Sciatic nerve (tissue), 2 donors: ENCODE measurements at places on chromosomes 3 and 15.
A peak's percentile ranks its signal among the peaks of the same experiment; 100 is the strongest.

GRCh38 chr15:37394402-37395099, 294.2 kb upstream of the MEIS2 start:
- DNase-seq = no peak

DNA sequence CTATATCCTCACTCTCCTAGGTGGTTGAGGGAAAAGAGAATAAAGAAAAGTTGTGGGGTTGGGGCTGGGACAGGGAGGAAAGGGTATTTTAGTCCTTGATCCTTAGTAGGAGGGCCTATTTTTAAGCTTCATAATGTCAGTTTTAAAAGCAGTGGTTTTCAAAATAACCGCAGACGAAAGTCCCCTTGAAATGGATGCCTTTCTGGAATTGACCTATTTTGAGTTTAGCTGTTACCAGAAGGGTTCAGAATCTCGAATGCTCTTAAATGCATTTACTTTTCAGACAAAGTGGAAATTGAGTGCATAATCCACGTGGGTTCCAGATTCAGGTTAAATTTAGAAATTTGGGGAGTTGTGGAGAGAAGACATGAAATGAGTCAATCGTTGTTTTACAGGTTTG, 16.6 kb downstream of the MAP2K1 start:
- no peak for DNase-seq

- no peak for DNase-seq
Measured at GRCh38 chr3:110059431-110059830, 722.1 kb upstream of the DPPA4 start.

DNA sequence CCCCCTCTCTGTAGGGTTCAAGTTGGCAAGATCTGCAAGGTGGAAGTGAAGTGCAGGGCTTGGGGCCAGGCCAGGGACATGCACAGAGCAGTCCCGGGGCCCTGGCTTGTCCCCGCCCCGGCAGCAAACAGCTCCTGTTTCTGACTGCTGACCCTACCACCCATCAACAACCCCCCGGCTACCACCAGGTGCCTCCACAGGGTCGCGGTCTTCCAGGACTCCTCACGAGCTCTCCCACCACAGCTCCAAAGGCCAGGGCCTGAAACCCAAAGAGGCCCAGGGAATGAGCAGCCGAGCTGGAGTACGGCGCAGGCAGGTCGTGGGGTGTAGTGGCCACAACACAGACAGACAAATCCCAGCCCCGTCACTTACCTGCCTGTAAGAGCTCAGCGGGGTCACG, 121.3 kb upstream of the SMAD3 start:
- no peak for DNase-seq

GRCh38 chr15:71678605-71679004, 131.7 kb upstream of the NR2E3 start:
- DNase-seq = no peak

- no peak for DNase-seq
Measured at GRCh38 chr15:27561816-27562215, 537.3 kb downstream of the OCA2 start.

- no peak for DNase-seq
Measured at GRCh38 chr3:128996726-128997125, 2.9 kb upstream of the CFAP92 start.

DNA sequence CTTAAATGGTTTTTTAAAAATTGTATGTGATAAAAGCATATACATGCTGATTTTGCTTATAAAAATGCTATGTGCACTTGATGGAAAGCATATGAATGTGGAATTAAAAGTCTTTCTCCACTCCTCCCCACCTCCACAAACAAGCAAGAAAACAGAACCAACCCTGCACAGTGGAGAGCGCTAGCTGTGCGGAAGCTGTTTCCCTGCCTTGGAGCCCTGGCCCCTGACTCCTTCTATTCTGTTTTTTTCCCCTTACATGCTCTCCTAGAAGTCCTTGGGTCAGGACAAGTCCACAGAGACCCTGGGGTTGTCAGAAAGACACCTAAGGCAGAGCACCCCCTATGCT, 64.2 kb downstream of the BOC start:
- DNase-seq = no peak

- DNase-seq = peak; percentile 71
Measured at GRCh38 chr3:52216585-52217408, 8.6 kb downstream of the TLR9 start.

- DNase-seq = no peak
Measured at GRCh38 chr3:127328421-127328820, 40.6 kb upstream of the PRR20G start.

DNA sequence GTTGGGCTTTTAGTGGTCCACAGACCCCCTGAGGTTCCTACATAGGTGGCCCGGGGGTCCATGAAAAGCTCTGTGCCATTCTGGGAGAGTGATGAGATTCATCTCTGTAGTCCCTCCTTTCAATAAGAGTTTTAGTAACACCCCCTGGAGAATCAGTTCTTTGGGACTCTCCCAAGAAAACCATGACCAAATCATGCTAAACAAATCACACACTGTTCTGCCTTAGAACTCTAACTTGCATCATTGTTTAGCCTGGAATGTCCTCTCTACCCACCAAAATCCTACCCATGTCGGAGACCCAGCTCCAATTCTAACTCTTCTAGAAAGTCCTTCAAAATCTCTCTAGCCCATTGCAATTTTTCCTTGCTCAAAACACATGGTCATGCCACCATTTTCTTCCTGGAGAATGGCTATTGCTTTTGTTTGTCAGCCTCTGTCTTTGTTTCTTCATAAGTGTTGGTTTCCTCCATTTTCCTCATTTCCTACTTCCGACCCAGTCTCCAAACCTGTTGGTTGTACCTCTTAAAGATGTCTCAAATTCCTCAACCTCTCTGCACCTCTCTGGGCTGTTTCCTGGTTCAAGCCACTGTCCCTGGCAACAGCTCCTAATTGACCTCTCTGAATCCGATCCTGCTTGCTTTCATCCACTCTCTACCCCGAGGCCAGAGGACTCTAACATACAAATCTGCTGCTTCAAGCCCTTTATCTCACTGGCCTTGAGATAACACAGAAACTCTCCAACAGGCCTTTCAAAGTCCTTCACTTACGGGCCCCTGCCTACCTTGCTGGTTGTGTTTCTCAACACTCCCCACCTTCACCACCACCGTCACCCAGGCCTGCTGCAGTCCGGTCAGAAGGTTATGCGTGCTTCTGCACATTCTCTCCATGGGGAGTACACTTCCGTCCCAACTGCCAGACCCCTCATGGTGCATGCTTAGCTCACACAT, 23.7 kb downstream of the CYP19A1 start:
- no peak for DNase-seq

DNA sequence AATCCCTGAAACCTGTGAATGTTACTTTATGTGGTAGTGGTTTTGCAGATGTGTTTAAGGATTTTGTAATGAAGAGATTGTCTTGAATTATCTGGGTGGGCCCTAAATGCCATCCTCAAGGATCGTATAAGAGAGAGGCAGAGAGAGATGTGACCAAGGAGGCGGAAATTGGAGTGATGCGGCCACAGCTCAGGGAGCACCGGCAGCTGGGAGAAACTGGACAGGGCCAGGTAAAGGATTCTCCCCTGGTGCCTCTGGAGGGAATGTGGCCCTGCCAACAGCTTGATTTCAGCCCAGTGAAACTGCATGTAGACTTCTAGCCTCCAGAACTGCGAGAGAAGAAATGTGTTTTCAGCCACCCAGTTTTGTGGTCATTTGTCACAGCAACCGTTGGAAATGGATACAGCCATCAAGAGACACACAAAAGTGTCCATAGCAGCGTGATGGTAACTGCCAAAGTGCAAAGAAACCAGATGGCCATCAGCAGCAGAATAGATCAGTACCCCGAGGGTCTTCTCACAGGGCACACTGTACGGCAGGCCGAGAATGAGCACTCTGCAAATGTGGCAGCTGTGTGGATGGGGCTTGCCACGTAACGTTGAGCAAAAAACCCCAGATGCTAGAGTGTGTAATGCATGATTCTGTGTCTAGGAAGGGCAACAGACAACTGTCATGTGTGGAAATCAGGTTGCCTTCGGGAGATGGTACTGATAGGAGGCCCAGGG, 12.2 kb downstream of the APBA2 start:
- DNase-seq = no peak

DNA sequence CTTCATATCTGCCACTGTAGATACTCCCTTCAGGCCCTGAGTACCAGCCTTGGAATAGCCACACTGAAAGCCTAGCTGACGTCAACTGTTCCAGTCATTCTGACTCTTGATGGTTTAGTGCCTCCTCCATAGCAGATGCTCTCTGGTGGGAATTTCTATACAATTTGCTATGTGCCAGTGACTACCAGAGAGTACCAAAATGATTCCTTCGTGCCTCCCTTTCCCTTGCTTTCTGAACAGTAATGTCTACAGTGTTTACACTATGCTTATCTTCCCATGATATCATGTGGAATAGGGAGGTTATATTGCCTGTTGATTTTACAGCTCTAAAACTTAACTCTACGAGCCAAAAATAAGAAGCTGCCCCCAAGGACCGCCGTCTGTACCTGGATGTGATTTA, 109.7 kb upstream of the GMNC start:
- DNase-seq = no peak

- DNase-seq = no peak
Measured at GRCh38 chr3:104102386-104102785, 1264.3 kb upstream of the ALCAM start.

- no peak for DNase-seq
Measured at GRCh38 chr15:80518522-80518921, 114.3 kb downstream of the ARNT2 start.

DNA sequence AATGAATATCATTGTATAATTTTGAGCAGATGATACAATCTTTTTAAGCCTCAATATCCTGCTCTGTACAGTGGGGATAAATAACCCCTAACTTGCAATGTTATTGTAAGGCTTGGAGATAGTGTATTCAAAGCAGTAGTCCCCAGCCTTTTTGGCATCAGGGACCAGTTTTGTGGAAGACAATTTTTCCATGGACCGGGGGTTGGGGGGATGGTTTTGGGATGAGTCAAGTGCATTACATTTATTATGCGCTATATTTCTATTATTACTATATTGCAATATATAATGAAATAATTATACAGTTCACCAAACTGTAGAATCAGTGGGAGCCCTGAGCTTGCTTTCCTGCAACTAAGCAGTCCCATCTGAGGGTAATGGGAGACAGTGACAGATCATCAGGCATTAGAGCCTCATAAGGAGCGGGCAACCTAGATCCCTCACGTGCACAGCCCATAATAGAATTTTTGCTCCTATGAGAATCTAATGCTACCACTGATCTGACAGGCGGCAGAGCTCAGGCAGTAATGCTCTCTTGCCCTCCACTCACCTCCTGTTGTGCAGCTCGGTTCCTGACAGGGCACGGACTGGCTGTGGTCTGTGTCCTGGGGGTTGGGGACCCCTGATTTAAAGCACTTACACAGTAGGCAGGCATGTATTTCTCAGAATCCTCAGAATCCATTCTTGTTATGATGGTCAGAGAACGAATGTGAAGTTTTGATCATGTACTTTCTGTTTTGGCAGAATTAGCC, 102.2 kb downstream of the PTPRG start:
- DNase-seq = no peak

GRCh38 chr3:49428752-49429080, 408 bp downstream of the NICN1 start:
- DNase-seq = no peak

- no peak for DNase-seq
Measured at GRCh38 chr15:40493089-40493840, 22.5 kb downstream of the CHST14 start.

- no peak for DNase-seq
Measured at GRCh38 chr3:15367059-15367458, 34.7 kb upstream of the SH3BP5 start.

- DNase-seq = no peak
Measured at GRCh38 chr3:192834428-192834827, 83.2 kb downstream of the MB21D2 start.

DNA sequence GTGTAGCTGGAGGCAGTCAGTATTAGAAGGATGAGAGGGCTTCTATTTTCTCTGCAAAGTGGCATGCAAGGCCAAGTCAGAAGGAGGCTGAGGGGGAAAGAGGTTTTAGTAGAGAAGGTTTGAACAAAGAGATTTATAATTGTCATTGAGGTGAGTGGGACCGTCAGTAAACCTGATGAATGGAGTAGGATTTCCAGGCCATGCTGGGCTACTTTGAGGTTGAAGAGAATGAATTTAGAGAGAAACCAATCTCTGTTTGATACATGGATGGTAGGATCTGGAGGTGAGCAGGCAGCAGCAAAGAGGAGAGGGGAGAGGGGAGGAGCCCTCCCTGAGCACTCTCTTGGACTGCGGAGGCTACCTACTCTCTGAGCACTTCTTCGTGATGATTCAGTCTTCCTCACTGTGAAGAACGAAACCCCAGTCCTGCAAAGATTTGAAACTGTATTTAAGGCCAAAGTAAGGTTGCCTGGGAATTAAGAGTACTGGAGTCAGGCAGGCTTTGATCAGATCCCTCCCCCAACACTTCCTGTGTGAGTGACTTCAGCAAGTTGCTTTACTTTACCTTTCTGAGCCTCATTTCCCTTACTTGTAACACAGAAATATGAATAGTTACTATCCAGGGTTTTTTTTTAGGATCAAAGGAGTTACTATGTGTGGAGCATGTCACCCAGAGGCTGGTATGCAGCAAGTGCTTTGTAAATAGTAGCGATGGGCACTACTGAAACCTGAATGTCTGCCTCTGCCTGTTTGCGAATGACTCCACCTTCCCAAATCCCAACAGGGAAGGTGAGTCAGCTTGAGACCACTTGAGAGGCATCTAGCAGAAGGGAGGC, 75.8 kb downstream of the RPL39L start:
- DNase-seq = no peak

- no peak for DNase-seq
Measured at GRCh38 chr15:59255680-59256336, 49.2 kb downstream of the LDHAL6B start.

DNA sequence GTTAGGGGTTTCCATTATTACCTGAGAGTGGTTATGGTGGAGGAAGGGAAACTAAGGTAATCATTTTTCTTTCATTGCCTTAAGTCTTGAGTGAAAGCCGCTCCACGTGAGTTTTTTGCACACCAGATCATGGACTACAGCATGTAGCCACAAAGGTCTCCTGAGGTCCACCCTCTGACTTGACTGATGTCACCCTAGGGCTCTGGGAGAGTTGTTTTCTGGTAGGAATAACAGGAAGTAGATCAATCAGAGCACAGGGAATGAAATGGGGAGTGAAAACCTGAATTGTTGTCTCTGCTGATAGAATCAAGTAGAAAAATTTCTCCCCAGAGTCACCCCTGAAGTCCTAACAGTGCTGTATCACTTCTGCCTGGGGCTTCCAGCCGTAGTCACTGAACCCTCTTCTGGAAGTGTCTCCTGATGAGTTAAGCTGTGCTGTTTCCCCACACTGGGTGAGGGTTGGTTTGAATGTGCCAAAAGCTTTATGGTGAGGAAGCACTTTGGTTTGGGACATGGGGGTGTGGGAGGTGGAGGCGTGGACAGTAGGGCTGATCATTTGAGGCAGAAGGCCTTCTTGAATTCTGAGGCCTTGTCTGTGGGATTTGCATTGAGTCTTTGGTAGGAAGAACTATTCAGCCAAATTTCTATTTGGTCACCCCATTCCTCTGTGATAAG, 64.3 kb downstream of the SLCO3A1 start:
- DNase-seq = no peak

GRCh38 chr15:68930268-68931022, at the start of gene SPESP1:
Gene SPESP1, plus strand, starts transcription at chr15:68930525. Its CDS starts 129 bp downstream, at chr15:68930654.
- DNase-seq = peak; percentile 80

DNA sequence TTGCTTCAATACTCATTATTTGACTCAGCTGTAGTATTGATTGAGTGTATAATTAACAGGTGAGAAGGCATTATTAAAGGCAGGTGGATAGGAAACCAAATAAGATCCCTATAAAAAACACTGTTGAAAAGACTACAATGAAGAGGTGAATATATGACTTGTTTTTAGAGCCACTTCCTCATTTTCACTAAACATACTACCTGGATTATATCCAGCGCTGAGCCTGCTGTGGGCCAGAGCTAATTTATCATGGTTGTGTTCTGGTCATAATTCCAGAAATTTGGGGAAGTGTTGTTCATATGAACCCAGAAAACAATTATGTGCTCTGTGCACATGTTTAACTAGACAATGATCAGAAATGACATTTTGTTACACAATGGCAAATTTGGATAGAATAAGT, 235.3 kb upstream of the MME start:
- DNase-seq = no peak
